ENCODE measurements at places on chromosomes 2 and 18.

DNA sequence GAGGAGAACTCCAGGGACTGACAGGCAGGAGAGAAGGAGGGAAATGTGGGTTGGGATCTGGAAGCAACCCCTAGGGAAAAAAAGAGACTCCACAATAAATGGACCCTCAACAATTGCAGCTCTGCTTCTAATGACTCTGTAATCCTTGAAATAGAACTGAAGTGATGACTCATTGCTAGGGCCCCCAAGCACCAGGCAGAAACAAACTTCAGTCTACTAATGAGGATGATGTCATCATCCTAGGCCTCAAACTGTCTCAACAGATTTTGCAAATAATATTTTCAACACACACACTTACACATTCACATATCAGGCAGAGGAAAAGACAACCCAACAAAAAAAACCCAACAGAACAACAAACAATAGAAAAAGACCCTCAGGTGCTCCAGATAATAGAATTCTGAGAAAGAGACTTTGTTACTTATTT, 143.3 kb downstream of the HDAC4 start:
- no peak for DNase-seq

GRCh38 chr2:101961338-101962191, 30.2 kb upstream of the IL1R2 start:
- no peak for DNase-seq

- peak; percentile 14 for DNase-seq
Observed at GRCh38 chr2:96264656-96265348, 995 bp downstream of the TMEM127 start.

DNA sequence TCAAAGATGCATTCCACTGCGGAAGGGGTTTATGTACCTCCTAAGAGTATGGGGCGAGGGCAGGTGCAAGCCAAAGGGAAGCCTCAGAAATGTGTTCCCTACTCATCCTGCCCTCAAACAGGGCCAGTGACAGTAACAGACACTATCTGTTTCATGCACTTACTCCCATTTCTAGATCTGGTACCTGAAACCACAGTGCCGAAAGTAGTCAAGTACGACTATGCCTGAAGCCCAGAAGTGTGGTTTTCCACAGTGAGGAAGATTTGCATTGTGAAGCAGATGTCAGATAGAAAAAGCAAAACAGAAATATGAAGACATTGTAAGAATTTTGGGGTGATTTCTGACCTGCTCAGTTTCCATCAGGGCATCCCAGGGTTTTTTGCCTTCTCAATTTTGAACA, 748.7 kb downstream of the RNF144A start:
- no peak for DNase-seq

- no peak for DNase-seq
Observed at GRCh38 chr2:118814368-118814767, 33.1 kb downstream of the EN1 start.

DNA sequence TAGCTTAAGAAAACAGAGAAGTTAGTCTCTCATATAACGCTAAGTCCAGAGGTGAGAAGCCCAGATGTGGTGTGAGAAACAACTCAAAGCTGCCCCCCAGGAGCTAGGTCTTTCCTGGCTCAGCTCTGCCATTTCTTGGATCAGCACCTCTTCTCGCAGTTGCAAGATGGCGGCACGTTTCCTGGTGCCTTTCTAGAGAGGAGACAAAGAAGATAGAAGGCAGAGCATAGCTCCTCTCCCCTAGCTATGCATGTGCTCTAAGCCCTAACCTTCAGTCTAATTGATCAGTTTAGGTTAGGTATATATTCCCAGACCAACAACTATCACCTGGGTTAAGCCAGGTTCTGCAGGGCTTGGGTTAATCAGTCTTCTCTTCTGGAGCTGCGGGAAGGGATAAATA, 119.5 kb upstream of the RAB12 start:
- DNase-seq, result no peak

- no peak for DNase-seq
Observed at GRCh38 chr18:46867367-46868143, 49.8 kb downstream of the PIAS2 start.

GRCh38 chr2:189602233-189602632, 21.6 kb upstream of the SLC40A1 start:
- no peak for DNase-seq

DNA sequence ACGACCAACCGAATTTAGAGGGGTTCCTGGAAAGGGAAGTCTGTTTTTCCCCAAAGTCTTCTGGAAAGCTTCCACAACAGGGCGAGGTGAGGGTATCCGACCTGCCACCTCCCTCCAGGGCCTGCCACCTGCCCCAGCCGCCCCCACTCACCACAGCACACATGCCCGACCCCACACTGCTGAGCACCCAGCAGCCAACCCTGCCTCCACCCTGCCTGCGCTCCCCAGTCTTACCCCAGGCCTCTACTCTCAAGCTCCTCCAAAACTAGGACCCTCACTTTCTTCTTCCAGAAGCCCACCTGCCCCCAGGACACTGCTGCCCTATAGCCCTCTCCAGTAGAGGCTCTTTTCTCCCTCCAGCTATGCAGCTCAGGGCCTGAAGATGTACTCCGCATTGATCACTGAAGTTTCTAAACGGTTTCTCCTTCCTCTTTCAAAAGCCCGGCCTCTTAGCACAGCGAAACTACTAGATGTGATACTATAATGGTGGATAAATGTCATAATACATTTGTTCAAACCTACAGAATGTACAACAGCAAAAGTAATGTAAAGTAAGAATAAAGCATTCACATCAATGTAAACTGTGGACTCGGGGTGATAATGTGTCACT, 128.8 kb upstream of the SLC1A4 start:
- DNase-seq, result no peak

All from stimulated activated CD8-positive, alpha-beta memory T cell treated with anti-CD3 and anti-CD28 coated beads, Interleukin-12 subunit alpha, Interleukin-12 subunit beta, amount 100 ng/mL, for 4 hours (primary cell).